ENCODE measurements at places on chromosomes 5 and 9. TPM values are rescaled to one million over a fixed set of nuclear protein-coding genes. Genes with fewer than 3 reads are reported as not detected.

MZB1 gene
- 1.3 TPM for total RNA-seq

NUTM2G gene
- not detected for total RNA-seq

ORM2 gene
- total RNA-seq = not detected

DNA sequence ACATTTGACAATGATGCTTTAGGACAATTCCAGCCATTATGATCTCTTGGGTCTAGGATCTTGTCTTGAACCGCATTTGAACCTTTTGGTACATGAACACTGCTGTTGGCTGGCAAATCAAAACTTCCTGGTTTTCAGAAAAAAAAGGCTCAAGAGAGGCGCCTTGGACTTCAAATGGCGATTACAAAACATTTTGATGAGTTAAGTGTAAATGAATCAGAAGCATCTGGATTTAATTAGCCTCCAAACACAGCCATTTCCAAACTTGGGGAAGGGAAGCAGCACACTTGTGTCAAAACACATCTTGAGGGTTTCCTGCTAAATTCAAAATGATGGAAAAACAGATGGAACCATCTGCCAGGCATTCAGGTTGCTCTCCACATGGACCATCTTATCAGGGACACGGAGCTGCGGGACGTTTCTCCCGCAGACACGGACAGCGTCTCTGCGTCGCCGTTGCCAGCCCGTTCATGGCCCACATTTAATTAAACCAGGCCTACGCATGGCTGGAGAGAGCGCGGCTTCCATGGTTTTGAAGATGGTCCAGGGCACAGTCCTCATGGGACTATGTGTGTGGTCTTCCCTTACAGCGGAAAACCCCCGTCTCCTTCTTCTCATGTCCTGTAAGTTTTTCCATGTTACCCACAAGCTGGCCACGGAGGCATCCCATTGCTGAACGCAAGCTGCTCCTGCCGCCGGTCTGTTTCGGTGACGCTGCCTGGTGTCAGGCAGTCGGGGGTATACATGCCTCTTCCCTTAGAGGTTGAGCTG lies 55.8 kb upstream of the PTCH1 start:
- H3K36me3 ChIP-seq = no peaks in the 10 kb centered on the region
- H3K27ac ChIP-seq = no peak overlapping the region
- DNase-seq = no peak
- no peaks in the 10 kb centered on the region for H3K4me1 ChIP-seq
- no peaks in the 10 kb centered on the region for H3K27me3 ChIP-seq

PCDHA3 gene
- total RNA-seq = 0.33 TPM

All from aorta (tissue), 5 donors.